ENCODE measurements at places on chromosomes 5 and 9.

DNA sequence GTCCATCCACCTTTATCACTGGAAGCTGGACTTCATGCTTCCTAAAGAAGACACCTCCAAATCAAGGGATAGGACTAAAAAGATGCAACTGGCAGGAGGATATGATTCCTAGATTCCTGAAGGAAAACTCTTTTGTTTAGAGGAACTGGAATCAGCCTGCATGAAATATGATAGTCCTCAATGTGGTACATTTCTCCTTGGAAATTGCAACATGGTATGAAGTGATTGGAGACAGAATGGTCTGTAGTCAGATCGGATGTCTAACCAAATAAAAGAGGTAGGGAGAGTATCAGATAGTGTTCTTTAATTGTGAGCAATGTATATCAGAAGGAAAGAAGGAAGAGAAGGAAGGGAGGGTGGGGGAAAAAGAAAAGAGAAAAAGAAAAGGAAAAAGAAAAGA lies 116.1 kb upstream of the FSTL4 start:
- DNase-seq = no peak

DNA sequence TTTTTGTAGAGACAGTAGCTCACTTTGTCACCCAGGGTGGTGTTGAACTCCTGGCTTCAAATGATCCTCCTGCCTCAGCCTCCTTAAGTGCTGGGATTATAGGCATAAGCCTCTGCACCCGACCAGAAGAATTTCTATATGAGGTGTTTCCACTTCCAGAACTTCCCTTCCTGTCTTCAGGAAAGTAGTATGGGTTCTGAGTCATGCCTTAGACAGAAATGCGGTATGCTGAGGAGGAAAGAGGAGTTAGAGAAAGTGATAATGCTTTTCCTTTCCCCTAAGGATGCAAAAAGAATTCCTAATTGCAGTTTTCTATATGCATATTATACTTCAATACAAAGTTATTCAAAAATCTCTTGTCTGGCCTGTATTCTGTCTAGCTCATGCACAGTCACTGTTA lies 16.4 kb upstream of the ADAMTSL1 start:
- DNase-seq = no peak

DNA sequence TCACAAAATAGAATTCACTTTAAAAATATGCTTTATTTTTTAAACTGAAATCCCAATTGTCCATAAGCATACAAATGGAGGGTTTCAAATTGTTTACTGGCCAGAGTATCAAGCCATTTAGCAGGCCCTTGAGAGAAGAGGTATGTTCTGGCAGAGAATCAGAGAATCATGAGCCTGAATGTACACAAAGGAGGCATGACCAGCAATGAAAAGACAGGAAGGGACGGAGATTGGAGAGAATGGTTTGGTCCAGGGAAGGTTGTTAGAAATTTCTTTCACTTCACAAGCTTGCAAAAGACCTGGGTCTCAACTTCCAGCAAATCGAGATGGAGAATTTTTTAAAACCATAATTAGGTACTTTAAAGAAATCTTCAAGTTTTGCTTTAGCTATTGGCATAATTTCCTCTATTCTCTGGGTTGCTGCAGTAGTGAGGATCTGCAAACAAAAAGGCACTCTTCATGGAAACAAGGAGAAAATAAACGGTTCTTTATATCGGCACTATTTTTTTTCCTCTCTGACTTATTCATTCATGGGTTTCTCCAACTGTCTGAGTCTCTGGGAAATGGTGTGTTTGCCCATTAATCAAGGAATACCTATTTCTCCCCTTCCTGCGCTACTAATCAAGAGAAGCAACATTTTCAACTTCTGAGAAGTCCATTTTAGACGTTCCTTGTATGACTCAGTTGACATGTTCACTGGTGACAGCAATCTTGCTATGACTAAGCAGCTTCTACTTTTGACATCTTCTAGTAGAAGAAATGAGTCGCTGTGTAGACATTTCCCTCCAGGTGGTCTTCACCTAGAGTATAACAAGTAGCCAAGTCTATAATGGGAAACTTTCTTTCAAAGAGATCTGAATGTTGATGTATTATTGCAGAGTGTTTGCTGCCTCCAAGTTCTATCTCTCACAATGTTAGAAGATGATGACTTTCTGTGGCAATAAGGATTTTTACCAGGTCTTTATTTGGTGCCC lies 23.1 kb upstream of the ERCC6L2 start:
- no peak for DNase-seq

DNA sequence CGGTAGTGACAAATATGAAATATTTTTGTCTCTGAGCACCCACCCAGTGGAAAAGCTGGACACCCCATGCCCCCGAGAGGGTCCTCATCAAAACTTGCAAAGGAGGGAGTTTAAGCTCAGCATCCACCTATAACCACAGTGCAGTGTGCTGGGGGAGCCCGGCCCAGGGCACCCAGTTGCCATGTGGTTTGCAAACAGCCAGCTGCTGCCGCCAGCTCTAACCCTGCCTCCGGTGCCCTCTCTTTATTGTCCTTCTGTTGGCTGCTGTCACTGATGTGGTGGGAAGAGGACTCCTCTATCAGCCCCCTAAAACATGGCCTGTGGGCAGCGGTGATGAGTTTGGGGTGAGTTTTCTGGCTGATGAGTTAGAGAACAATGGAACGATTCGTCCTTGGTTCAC lies 160.9 kb upstream of the MVB12B start:
- no peak for DNase-seq

DNA sequence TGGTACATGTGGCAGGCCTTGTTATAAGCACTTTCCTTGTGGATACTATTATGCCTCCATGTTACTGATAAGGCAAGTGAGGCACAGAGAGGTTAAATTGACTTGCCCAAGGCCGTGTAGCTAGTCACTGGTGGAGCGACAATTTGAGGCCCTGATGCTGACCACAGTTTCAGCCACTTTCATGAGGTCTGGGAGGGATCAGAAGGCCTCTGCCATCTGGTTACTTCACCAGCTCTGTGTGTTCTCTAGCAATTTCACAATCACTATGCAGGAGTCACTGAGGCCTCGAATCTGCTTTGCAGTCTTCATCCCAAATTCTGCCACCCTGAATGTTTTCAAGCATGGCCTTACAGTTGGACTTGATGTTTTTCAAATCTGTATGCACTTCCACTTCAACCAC lies 9.1 kb downstream of the LRRC70 start:
- no peak for DNase-seq

DNA sequence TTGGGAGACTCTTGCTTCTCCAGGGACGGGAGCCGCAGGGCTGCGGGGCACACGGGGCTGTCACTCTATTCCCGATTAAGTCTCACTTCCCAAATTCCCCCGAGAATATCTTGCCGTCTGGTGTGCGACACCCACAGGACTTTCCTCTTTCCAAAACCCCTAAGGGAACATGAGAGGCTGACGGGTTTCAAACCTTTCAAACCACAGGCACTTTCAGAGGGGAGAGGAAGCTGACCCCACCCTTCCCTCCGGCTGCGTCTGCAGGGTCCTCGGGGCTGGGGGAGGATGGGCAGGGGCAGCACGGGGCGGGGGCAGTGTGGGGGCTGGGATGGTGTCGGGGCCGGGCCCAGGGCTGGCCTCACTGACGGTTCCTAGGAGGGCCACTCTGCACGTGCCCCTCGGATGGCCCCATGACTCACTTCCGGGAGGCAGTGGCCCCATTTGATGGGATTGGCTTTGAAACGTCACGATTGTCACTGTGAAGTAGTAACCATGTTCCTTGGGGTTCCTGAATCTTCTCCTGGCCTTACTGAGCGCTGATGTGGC lies 38.2 kb downstream of the SLC9A3 start:
- DNase-seq = peak; percentile 53

DNA sequence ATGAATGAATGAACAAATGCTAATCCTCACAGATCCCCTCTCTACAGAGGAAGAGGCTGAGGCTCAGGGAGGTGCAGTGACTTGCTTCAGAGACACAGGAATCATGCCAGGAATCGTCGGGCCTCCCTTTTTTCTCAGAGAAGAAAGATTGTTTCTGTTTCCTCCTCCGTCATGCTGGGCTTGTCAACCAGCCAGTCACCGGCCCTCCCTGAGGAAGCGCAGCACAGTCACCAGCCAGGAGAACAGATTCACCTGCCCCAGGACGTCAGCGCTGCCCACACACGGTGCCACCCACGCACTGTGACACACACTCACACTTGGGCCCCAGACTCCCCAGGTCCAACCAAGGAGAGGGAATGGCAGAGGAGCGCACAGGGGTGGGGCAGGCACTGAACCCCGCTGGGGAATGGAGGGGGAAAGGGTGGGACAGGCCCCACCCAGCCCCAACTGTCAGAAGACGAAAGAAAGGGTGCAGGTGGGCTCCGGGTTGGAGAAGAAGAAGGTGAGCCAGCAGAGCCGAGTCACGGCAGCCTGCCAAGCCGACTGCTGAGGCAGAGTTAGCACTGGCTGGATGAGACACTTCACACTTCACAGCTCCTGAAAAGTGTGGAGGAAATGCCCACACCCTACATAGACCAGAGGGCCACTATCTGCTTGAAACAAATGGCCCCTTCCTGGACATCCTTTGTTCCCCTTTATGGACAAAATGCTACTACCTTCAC lies 13.8 kb upstream of the ERGIC1 start:
- DNase-seq = no peak

GRCh38 chr5:115736004-115736689 lies 80.3 kb downstream of the CDO1 start:
- DNase-seq = no peak

DNA sequence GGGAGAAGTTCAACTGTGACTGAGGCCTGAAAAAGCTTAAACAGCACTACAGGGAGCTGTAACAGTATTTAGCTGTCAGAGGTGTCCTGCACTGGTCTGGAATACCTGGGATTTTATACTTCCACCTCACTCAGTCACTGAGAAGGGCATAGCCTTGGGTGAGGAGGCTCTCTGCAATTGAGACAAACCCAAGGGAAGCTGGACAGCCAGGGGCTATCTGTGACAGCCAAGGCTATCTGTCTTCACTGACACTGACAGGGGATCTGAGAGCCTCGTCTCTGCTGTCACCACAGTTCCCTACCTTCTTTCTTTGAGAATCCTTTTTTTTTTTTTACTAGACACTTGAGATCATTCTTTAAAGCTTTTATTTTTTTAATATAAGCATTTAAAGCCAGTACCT lies 356.2 kb upstream of the CD180 start:
- no peak for DNase-seq

DNA sequence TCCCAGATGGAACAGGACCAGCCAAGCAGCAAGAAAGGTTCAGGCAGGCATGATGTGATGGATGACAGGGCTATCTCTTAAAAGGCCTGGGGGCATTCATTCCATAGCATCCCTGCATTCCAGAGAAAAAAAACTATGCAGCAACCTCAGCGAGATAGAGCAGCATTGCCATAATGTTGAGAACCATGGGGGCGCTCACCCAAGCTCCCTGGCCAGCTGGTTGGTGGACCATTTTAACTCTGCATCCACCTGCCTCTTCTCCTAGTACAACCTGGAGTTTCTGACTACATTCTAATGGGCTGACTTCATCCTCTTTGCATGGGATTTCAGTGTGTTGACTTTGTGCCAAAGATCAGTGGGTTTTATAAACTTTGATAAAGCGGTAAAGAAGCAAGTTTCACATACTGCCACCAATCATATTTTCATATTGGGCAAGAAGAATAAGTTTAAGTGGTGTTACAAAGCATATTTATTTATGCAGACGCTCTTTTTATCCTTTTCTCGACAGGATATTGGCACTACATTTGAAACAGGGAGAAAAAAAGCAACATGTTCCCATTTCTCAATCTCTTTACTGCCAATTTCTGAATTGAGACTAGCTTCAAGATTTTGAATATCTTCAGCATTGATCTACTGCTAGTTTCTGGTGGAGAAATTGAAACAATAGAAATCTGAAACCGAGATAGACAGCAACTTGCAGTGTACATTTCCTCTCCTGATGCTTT lies 378.3 kb upstream of the WWC1 start:
- DNase-seq = no peak

DNA sequence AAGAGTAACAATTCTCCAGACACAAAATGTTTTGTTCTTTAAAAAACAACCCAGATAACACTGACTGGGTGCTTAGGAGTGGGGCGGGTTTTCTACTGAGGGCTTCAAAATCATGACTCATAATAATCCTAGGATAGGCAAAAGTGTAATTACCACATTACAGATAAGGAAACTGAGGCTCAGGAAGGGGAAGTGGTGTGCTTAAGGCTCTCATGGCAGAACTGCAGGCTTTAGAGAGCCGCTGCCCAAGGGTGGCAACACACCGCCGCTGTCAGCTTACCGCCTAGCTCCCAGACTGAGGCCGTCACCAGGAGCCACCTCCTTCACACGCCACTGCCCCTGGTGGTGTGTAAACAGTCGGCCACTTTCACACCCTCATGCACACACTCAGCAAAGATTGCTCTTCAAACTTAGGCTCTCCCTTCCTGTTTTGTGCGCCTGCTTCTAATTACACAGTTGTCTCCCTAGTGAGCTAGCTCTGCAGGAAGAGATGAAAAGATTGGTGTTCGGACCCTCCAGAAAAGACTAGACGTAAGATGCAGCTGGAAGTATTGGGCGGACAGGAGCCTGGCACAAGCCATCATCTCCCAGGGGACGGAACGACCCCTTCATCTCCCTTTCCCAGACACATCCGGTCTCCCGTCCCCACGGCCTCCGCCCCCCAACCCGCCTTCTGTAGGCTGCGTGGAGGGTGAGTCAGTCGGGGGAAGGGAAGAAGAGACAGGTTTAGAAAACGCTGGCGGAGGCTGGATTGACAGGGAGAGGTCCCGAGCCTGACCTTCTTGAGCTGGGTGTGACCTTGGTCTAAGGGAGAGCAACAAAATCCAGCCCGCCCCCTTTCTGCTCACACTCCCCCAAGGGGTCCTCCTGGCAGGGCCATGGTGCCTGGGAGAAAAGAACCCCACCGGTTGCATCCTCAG lies 162.7 kb downstream of the SYK start:
- peak; percentile 5 for DNase-seq

DNA sequence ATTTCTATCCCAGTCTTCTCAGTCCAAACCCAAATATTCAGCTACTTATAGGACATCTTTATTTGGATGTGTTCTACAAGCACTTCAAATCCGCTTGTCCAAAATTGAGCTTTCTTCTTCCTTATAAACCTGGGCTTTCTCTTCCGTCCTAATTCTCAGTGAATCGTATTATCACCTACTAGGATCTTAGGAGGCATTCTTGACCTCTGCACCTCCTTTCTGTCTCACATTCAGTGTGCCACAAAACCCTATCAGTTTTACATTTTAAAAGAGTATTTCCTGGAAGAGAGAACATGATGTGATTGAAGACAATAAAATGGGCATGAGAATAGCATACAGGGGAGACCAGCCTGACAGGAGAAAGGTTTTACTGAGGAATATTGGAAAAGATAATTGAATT lies 16.8 kb upstream of the GNE start:
- no peak for DNase-seq

- no peak for DNase-seq
Measured at GRCh38 chr5:36374266-36374862, 72.7 kb upstream of the RANBP3L start.

- DNase-seq = no peak
Measured at GRCh38 chr5:5188376-5189050, 48.4 kb downstream of the ADAMTS16 start.

GRCh38 chr5:90161414-90161813 lies 248.1 kb downstream of the CETN3 start:
- DNase-seq = peak; percentile 8

GRCh38 chr5:158324236-158324635 lies 465.3 kb upstream of the CLINT1 start:
- no peak for DNase-seq
